ENCODE measurements at places on chromosomes 5 and 9. TPM values are rescaled to one million over a fixed set of nuclear protein-coding genes. Genes with fewer than 3 reads are reported as not detected.

The COL5A1 gene
- total RNA-seq, result 28.9 TPM

The DNLZ gene
- total RNA-seq, result 16.5 TPM

The DDX4 gene
- 0.27 TPM for total RNA-seq

The RACK1 gene
- 1,397 TPM for total RNA-seq

The MORN5 gene
- total RNA-seq, result not detected

The FAM163B gene
- 0.51 TPM for total RNA-seq

The RETREG1 gene
- total RNA-seq, result 6.3 TPM

The C5orf34 gene
- 10.2 TPM for total RNA-seq

The SLC6A19 gene
- total RNA-seq, result not detected

The LTC4S gene
- 0.91 TPM for total RNA-seq

The CCL27 gene
- total RNA-seq, result 1.7 TPM

The CYLC2 gene
- not detected for total RNA-seq

The DNAH5 gene
- total RNA-seq, result 0.20 TPM

The IFNA2 gene
- not detected for total RNA-seq

The MSH3 gene
- 14.4 TPM for total RNA-seq

The ZSWIM6 gene
- total RNA-seq, result 50.2 TPM

The CDX1 gene
- not detected for total RNA-seq

The BARHL1 gene
- total RNA-seq, result not detected

The ALDH1A1 gene
- total RNA-seq, result not detected

The PCDHGB7 gene
- total RNA-seq, result 38.6 TPM

The NR5A1 gene
- not detected for total RNA-seq

The PRRX2 gene
- 2.3 TPM for total RNA-seq

The BASP1 gene
- 832 TPM for total RNA-seq

The ANXA2R gene
- total RNA-seq, result 1.6 TPM

The ATOSB gene
- 51.0 TPM for total RNA-seq

The FBP1 gene
- total RNA-seq, result not detected

The C5orf46 gene
- not detected for total RNA-seq
